ENCODE measurements at places on chromosomes 12 and 14.

DNA sequence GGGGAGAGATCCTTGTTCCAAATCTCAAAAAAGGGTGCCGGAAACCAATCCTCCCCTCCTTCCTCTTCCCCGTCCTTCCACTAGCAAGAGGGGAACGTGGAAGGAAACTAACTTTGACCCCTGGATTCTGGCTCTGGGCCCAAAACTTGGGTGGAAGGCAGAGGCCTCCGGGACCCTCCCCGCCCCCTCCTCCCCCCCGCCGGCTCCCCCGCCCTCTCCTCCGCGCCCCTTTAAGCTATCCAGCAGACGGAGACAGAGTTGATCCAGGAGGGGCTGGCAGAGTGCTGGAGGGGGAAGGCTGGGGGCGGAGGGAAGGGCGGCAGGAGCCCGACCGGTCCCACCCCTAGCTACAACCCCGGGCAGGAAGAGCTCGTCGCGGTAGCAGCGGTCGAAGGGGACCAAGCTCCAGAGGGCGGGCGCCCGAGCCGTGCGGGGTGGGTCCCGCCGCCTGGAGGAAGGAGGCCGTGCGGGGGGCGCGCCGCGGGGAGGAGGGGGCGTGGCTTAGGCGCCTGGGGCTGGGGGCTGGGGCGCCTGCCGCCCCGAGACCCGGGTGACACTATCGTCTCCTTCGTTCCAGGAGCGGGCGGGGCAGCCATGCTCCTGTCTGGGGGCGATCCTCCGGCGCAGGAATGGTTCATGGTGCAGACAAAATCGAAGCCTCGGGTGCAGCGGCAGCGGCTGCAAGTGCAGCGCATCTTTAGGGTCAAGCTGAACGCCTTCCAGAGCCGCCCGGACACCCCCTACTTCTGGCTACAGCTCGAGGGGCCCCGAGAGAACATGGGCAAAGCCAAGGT lies at the start of gene NYNRIN:
Gene NYNRIN, plus strand, starts transcription at position 351 of the 794 bp plus-strand sequence. Its CDS starts 244 bp downstream, at position 595.
- no peak for DNase-seq

GRCh38 chr14:55711175-55711811 lies 131.3 kb downstream of the KTN1 start:
- DNase-seq = no peak

DNA sequence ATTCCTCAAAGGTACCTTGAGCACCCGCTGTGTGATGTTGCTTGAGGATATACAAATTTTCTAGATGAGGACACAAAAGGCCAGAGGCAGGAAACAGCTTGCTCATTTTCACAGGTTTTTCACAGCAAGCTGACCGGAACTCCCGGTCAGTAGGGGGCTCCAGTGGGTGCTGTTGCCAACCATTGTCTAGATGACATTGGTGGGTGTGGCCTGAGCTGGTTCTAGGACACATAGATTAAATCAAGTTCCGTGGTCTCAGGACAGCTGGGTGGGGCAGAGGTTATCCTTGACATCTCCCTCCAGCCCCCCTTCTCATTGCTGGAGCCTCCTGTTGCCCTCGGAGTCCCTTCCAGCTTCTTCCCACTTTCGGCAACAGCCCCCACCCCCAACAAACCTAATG lies 153.6 kb upstream of the FKBP4 start:
- no peak for DNase-seq

DNA sequence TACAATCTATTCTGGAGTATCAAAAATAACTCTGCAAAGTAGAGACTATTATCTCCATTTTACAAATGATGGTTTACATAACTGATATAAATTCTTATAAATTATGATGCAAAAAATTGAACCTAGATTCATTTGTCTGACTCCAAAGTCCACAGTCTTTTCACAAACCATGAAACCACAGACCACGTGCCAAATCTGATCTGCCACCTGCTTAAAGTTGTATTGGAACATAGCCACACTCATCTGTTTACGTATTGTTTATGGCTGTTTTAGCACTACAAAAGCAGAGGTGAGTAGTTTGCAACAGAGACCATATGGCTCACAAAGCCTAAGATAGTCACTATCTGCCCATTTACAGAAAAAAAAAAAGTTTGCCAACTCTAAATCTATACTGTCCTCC lies 105.3 kb downstream of the KCNH5 start:
- DNase-seq = no peak

DNA sequence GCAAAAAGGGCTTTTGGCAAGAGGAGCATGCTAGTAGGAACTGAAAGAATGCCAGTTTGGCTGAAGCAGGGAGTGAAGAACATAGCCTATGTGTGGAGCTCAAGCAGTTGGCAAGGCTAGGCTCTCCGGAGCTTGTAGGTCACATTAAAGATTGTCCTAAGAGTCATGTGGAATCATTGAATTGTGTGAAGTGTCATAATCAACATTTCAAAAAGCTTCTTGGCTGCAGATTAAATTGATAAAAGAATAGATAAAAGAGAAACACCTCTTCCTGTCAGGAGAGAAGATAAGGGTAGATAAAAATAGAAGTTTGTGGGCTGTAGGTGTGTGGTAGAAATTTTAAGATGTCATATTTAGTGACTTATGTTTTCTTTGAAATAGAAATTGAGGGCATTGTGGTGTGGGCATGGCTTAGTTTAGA lies 36.1 kb downstream of the CPSF6 start:
- no peak for DNase-seq

DNA sequence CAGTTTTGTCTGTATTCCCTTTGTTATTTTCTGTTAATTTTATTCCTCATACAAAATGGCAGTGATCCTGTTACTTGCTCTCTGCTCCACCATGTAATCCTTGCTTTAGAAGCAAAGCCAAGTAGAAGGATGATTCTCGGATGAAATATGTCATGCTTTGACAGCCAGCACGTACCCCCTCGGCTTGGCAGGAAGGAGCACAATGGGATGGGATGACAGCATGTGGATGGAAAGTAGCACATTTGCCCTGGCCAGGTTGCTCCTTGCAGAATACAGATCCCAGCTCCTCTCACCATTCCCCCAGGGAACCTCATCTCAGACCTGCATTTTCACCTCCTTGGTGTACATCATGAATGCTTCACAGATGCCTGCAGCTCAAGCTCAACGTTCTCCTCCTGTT lies 35.1 kb upstream of the ATF1 start:
- no peak for DNase-seq

DNA sequence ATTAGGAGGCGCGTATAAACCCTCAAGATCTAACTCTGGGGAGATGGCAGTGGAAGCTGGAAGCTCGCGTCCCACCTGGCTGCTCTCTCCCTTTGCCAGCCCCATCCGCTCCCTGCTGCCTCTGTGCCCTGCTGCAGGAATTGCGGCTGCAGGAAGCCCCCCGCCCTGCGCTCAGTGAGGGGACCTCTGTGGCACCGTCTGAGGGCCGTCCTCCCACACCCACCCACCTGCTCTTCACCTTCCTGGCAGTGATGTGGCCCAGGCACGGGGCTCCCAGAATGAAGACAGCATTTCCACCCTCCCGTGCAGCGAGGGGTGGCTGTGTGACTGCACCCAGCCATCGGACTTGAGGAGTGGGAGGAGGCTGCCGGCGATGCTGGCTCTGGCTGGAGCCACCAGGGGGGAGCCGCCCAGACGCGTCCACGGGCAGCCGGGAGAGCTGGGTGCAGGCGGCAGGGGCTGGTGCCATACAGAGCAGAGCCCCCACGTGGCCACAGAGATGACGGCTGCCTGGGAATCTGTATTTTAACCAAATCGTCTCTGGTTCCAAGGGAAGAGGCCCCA lies 28.3 kb upstream of the GALNT9 start:
- DNase-seq = no peak

GRCh38 chr12:83763425-83763824 lies 1076.7 kb downstream of the TMTC2 start:
- DNase-seq = no peak

- DNase-seq = no peak
These were observed 150.8 kb upstream of the DAAM1 start for GRCh38 chr14:59037620-59038019.

- no peak for DNase-seq
These were observed 153.8 kb downstream of the BCL11B start for GRCh38 chr14:99118046-99118721.

GRCh38 chr14:95548328-95548929 lies 13.6 kb downstream of the GLRX5 start:
- no peak for DNase-seq

- no peak for DNase-seq
These were observed 20.1 kb downstream of the CPM start for GRCh38 chr12:68912916-68913315.

- DNase-seq = no peak
These were observed 30.3 kb downstream of the CORO1C start for GRCh38 chr12:108700833-108701541.

GRCh38 chr14:95222870-95223398 lies 65.6 kb upstream of the DICER1 start:
- no peak for DNase-seq

DNA sequence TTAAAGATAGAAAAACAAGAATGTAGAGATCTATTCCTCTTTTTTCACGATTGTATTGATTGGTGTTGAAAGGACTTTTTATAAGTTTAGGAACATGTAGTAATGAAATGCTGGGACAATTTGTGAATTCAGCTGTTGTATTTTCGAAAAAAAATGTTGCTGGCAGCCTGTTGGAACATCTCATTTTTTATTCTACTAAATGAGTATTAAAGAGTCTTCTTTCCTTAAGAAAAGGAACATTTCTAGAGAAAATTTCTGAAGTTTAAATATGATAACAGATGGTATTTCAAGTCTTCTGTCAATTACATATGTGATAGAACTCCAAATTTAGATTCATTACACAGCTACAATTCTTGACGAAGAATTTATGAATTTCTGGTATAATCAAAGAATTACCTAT lies 189.6 kb downstream of the TMEM117 start:
- no peak for DNase-seq

- DNase-seq = no peak
These were observed 161.3 kb downstream of the ZFP36L1 start for GRCh38 chr14:68631394-68632053.

- DNase-seq = no peak
These were observed 174.9 kb upstream of the RASSF8 start for GRCh38 chr12:25783566-25783965.

GRCh38 chr14:72717220-72717619 lies 176.7 kb downstream of the DPF3 start:
- DNase-seq = no peak

Measured in activated CD4-positive, CD25-positive, alpha-beta regulatory T cell treated with anti-CD3 and anti-CD28 coated beads, Interleukin-2, amount 50 U/mL, for 72 hours (primary cell).